Stimulated activated CD8-positive, alpha-beta memory T cell treated with anti-CD3 and anti-CD28 coated beads, Interleukin-4, amount 100 ng/mL, for 1 hour (primary cell): ENCODE measurements at places on chromosomes 11 and 22.
A peak's percentile ranks its signal among the peaks of the same experiment; 100 is the strongest.

DNA sequence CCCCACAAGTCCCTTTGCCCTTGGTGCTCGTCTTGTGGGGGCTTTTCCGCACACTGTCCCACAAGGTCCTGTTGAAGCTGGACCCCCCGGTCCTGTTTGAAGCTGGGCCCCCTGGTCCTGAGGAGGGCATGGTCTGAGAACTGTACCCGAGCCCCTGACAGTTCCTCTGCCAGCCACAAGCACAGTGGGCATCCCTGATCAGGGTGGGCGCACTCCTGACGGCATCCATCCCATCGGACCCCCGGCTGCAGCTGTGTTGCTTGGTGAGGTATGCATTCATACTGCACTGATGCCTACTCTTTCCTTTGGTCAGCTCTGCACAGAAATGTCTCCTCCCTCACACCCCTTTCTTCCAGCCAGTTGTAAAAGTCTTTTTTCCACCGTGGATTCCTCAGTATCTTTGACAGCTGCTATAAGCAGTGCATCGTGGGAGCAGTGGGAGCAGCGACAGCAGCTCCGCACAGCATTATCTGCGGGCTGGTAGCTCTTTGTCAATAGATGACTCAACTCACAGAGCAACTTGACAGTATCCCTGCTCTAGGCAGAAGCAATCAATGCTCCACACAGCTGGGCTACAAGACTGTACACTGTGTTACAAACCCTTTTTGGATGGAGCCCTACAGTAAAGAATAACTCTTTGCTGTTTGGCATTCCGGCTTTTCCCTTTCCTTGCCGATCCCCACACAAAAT lies 1030.8 kb upstream of the CCDC90B start:
- DNase-seq = no peak

DNA sequence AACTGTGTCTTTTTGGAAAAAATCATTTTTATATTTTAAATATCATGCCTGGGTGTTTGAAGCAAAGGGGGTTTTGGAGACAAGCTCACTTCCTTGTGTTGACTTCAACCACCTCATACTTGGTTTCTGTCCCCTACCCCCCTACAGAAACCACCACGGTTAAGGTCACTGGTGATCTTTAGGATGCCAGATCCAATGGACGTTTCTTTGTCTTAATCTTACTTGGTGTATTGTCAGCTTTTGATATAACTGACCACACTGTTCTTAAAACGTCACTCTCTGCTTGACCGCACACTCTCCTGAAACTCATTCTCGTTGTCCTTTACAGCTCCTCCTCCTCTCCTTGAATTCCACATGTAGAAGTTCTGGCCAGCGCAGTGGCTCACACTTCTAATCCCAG lies 34.8 kb upstream of the SWAP70 start:
- no peak for DNase-seq

DNA sequence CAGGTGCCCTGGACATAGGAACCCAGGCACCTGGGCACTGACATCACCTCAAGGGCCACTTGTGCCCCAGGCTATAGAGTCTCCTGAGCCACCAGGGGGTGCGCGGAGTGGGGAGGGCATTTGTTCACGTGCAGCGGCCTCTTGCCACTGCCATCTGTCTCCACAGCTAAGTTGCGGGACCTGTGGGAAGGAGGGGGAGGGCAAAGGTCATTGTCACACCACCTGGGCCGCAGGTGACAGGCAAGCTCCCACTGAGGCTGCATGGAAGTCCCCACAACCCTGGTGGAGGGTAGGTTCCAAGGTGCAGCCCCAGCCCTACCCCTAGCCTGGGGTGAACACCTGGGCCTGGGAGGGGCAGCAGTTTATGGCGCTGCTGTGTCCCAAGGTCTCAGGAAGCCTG lies 79.5 kb downstream of the PIWIL3 start:
- DNase-seq = no peak

DNA sequence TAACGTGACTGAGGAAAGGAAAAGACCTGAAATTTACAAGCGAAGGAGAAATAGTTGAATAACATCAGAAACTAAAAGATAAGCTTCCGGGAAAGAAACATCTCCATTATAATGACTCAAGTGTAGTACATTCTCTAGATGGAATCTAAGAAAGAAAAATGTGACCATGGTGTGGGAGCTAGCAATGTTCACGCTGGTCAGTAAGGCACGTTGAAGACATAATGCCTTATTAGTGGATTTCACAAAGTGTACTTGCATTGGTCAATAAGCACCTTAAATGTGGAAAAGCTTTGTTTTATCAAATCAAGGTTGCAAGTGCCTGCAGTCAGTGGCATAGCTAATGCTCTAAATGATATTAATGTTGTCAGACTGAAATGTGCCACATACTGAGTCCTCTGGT lies 2.8 kb upstream of the LARGE1 start:
- no peak for DNase-seq

- no peak for DNase-seq
These were observed 1.9 kb downstream of the GRAMD4 start for GRCh38 chr22:46622081-46622521.

DNA sequence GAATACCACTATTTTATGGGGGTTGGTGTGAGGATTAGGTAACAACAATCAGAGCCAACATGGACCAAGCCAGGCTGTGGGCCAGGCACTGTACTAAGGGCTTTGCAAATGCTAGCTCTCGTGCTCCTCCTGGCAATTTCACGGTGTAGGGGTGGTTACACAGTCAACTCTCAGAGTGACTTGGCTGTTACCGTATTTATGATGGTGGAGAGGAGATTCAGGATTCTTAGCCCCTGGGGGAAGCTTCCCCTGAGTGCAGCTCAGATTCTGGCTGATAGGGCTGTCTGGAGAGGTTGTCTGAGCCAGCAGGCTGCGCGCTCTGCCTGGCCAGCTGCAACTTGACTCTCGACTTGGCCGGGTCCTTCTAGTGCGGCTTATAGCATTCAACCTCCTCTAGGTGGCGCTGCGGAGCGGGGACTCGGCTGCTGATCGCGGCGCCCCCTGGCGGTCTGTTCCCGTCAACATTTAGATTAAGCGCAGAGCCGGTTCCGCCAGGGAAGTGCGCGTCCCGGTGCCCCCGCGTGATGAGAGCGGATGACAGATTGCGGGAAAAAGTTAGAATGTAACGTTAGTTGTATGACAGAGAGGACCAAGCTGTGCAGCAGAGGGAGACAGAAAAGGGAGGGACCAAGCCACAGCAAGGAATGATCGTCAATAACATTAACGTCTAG lies 4.5 kb upstream of the NCF4 start:
- peak; percentile 98 for DNase-seq

DNA sequence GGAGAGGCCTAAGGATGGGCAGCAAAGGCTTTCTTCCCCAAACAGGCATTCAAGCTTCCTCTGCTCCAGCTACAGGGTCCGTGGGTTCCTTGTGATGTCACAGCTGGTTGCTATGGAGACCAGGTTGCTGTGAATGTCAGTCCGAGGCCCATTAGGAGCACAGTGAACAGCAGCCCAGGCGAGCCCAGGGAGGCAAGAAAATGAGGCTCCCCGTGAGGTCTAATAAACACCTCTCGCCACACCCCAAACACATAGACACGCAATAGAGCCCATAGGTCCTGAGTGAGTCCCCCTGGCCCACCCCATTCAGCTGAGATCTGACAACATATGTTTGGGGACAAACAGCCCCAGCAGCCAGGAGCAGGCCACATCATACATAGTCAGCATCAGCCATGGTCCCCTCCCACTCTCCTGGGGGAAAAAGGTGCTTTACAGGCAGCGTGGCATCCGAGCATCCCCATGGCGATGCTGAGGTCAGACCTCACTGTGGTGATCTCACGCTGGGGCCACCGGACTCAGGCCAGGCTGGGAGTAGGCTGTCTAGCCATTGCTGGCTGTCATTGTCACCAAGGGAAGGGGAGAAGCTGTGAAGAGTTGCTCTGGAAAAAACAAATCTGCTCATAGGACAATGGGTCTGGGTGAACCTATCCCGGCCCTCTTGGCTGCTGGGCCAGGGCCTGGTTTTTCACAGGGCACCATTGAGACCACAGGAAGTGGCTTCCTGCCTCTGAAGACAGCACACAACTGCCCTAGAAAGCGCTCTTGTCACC lies 23.1 kb upstream of the TP53I11 start:
- DNase-seq = no peak

- DNase-seq = no peak
These were observed 21.9 kb upstream of the GRIA4 start for GRCh38 chr11:105588001-105588400.
